ENCODE measurements at places on chromosomes 1 and 21. TPM values are rescaled to one million over a fixed set of nuclear protein-coding genes. Genes with fewer than 3 reads are reported as not detected.

DNA sequence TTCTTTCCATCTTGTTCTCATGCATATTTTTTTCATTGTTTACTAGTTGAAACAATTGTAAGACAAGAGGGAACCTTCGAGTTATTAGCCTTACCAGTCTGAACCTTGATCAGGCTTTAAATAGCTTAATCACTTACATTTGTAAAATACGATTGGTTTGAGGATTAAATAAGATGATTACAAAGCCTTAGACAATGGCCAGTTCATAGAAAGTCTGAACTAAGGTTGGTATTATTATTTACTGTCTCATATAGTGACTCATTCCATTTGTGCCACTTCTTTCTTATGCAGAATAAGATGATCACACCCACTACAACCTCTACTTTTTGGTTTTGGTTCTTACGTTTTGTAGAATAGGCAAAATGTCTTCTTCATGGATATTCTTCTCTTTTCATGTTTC lies 94.1 kb downstream of the RPE65 start:
- no peak overlapping the region for H3K27ac ChIP-seq
- H3K27me3 ChIP-seq: no peaks in the 10 kb centered on the region
- H3K36me3 ChIP-seq: no peaks in the 10 kb centered on the region
- no peak overlapping the region for H3K4me3 ChIP-seq
- H3K4me1 ChIP-seq: no peaks in the 10 kb centered on the region

- H3K4me3 ChIP-seq: no peak overlapping the region
- peaks cover 6% of the 10 kb centered on the region for H3K27me3 ChIP-seq
- H3K4me1 ChIP-seq: peaks cover 18% of the 10 kb centered on the region
- H3K36me3 ChIP-seq: peaks cover 19% of the 10 kb centered on the region
- DNase-seq: no peak
These were observed 11.9 kb downstream of the SH2D2A start for GRCh38 chr1:156804572-156805243.

GRCh38 chr1:38129473-38129872 lies 82.9 kb upstream of the POU3F1 start:
- H3K4me3 ChIP-seq: no peak overlapping the region
- H3K36me3 ChIP-seq: no peaks in the 10 kb centered on the region
- H3K4me1 ChIP-seq: peaks cover 18% of the 10 kb centered on the region
- DNase-seq: no peak
- no peak overlapping the region for H3K27ac ChIP-seq

The ZBTB8OS gene
- total RNA-seq: 30.2 TPM

DNA sequence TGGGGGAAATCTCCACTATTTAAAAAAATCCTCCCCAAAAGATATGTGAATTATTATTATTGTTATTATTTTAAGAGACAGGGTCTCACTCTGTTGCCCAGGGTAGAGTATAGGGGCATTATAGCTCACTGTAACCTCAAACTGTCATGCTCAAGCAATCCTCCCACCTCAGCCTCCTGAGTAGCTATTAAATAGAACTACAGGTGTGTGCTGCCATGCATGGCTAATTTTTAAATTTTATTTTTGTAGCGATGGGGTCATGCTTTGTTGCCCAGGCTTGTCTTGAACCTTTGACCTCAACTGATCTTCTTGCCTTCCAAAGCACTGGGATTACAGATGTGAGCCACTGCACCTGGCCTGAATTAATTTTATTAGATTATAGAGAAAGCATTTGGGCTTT lies 116.8 kb downstream of the RABGAP1L start:
- H3K27me3 ChIP-seq: no peaks in the 10 kb centered on the region
- H3K36me3 ChIP-seq: peaks cover 8% of the 10 kb centered on the region
- no peak for DNase-seq

The OR2L8 gene
- total RNA-seq: not detected

The FMO1 gene
- not detected for total RNA-seq

DNA sequence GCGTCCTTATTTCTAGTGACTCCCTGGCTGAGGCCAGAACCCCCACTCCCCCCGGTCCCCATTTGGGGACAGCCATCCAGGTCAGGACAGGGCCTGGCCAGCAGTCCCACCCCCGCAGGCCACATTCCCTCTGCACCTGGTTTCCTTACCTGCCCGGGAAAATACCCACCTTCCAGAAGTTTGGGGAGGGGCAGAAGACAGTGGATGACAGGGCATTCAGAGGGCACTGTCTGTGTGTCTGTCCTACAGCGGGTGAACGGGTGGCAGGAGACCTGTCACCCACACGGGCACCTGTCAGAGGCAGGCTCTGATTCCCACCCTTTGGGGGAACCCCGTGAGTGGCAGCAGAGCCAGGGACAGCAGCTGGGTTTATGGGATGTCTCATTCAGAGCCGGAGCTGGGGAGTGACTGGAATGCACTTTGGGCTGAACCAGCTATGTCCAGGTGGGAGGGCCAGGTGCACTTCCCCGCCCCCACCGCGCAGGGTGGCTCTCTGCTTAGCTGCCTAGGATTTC lies 2.0 kb downstream of the ARHGEF16 start:
- H3K36me3 ChIP-seq: no peaks in the 10 kb centered on the region
- peaks cover 4% of the 10 kb centered on the region for H3K27me3 ChIP-seq
- DNase-seq: no peak

- no peak for DNase-seq
- H3K27me3 ChIP-seq: peaks cover 3% of the 10 kb centered on the region
- H3K4me3 ChIP-seq: no peak overlapping the region
- no peak overlapping the region for H3K27ac ChIP-seq
- no peaks in the 10 kb centered on the region for H3K36me3 ChIP-seq
These were observed 22.6 kb downstream of the CACNA1S start for GRCh38 chr1:201089596-201089995.

The TSPAN2 gene
- 57.9 TPM for total RNA-seq

DNA sequence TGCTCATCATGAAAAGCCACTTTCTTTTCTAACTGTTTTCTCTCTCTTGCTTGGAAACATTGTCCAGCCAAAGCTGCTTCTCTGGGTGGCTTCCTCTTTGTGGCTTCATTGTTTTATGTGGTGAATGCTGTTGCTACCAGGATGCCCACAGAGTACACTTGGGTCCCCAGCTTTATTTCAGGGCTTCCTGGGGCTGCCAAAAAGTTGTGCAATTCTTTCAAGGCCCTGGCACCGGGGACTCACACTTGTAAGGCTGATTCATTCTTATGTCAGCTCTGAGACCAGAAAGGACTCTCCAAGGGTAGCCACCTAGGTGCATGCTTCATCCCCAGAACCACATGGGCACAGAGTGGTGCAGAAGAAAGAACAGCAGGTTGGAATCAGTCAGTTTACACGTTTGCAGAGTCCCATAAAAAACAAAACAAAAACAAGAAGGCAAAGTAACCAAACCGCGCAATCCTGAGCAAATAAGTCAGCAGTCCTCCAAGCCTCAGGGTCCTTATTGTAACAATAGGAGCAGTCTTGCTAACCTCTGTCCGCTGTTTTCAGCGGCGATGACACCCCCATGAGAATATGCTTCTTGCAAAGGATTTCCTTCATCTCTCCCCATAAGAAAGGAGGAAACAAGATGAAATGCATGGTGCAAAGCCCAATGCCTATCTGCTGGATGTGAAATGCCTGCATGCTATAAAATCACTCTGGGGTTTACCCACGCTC lies 89.9 kb upstream of the SSX2IP start:
- H3K4me1 ChIP-seq: no peaks in the 10 kb centered on the region
- no peak overlapping the region for H3K27ac ChIP-seq

- H3K27ac ChIP-seq: no peak overlapping the region
- H3K4me3 ChIP-seq: no peak overlapping the region
- no peaks in the 10 kb centered on the region for H3K27me3 ChIP-seq
- peaks cover 15% of the 10 kb centered on the region for H3K36me3 ChIP-seq
- no peak for DNase-seq
- H3K4me1 ChIP-seq: no peaks in the 10 kb centered on the region
These were observed 67.1 kb downstream of the CENPF start for GRCh38 chr1:214670098-214670497.

GRCh38 chr1:198326915-198327314 lies 170.1 kb downstream of the NEK7 start:
- no peak for DNase-seq
- no peaks in the 10 kb centered on the region for H3K27me3 ChIP-seq
- no peaks in the 10 kb centered on the region for H3K36me3 ChIP-seq

DNA sequence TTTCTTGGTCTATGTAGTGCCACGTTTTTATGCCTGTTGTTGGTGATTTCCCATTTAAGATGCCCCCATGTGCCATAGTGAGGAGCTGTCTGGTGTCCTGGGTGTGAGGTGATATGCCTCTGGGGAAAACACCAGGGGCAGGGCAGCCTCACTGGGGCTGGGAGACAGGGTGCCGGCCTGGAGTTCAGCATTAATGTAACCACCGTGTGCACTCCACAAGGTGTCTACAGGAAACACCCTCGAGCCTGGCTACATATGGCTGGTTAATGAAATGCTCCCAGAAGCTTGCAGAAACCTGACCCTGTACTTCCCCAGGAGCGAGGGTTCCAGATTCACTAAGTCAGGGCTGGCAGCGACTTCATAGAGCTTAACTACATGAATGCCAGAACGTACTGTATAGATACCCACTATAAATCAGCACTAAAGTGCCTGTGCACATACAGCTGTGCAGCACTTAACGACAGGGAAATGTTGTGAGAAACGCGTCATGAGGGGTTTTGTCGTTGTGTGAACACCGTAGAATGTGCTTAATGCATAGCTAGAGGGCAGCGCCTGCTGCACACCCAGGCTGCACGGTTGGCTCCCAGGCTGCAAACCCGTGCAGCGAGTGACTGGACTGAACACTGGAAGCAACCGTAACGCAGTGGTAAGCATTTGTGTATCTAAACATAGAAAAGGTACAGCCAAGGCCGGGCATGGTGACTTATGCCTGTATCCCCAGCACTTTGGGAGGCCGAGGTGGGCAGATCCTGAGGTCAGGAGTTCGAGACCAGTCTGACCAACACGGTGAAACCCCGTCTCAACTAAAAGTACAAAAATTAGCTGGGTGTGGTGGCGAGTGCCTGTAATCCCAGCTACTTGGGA lies 10.4 kb downstream of the TFF2 start:
- H3K27me3 ChIP-seq: peaks cover 4% of the 10 kb centered on the region
- no peak overlapping the region for H3K4me3 ChIP-seq
- H3K4me1 ChIP-seq: no peaks in the 10 kb centered on the region
- H3K36me3 ChIP-seq: no peaks in the 10 kb centered on the region
- no peak for DNase-seq

GRCh38 chr1:219506936-219507335 lies 106.0 kb downstream of the ZC3H11B start:
- H3K27ac ChIP-seq: no peak overlapping the region
- no peaks in the 10 kb centered on the region for H3K4me1 ChIP-seq
- no peak overlapping the region for H3K4me3 ChIP-seq
- no peaks in the 10 kb centered on the region for H3K36me3 ChIP-seq
- no peaks in the 10 kb centered on the region for H3K27me3 ChIP-seq

DNA sequence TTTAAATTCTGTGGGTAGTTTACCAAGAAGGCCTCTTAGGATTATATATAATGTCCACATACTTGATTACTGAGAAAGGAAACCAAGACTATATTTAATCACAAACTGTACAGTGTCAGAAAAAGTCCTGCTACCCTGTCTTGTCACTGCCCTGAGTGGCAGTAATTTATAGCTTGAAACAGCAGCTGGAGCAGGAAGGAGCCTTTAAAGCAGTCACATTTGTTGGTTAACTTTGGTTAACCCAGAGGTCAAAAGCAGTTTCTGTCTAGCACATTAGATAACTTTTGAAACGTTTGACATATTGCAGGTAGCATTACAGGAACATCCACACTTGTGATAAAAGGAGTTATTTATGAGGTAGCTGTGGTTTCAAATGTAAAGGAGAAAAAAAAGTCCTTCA lies 161.7 kb downstream of the ROR1 start:
- no peak for DNase-seq
- H3K4me3 ChIP-seq: no peak overlapping the region
- peaks cover 6% of the 10 kb centered on the region for H3K4me1 ChIP-seq

DNA sequence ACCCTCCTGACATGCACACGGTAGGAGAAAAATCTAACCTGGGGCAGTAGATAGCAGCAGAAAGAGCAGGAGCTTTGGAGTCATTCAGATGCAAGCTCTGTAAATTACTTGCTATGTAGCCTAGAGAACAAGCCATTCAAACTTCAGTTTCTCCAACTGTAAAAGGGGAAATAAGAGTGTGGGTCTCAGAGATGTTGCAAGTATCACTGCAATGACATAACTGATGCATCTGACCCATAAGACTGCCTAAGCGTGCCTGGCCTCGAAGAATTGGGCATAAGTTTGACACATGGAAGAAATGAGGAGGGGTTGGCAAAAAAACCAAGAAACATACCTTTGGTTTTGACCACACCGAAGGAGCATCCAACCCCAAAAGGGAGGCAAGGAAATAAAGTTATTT lies 5.2 kb downstream of the AK2 start:
- peaks cover 10% of the 10 kb centered on the region for H3K4me1 ChIP-seq
- no peak overlapping the region for H3K4me3 ChIP-seq
- DNase-seq: no peak
- no peak overlapping the region for H3K27ac ChIP-seq
- no peaks in the 10 kb centered on the region for H3K36me3 ChIP-seq
- peaks cover 3% of the 10 kb centered on the region for H3K27me3 ChIP-seq

DNA sequence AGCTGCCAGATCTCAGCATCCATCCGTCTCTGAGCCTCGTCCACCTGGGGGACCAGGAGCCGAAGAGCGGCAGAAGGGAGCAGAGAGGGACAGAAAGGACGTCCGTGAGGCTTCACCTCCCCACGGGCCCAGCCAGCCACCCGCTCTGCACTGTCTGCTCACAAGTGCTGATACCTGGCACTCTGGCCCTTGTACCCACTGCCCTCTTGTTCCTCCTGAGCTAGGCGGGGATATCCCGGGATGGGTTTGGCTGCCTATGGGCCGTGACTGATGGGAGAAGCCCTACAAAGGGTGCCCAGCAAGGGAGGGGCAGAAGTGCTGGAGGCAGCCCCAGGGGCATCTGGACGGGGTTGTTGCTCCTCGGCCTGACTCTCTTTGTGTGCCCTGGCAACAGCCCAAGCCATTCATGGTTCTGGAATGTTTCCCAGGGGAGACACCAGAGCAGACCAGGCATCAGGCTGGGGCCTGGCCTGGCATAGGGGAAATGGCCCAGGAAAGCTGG lies 57.6 kb downstream of the LDLRAD2 start:
- peaks cover 2% of the 10 kb centered on the region for H3K4me1 ChIP-seq
- H3K27ac ChIP-seq: peak overlapping the region; percentile 76
- H3K36me3 ChIP-seq: peaks cover 50% of the 10 kb centered on the region
- H3K4me3 ChIP-seq: no peak overlapping the region

- H3K4me3 ChIP-seq: no peak overlapping the region
- peaks cover 2% of the 10 kb centered on the region for H3K4me1 ChIP-seq
- H3K27ac ChIP-seq: no peak overlapping the region
- H3K27me3 ChIP-seq: peaks cover 7% of the 10 kb centered on the region
- DNase-seq: no peak
- H3K36me3 ChIP-seq: peaks cover under 1% of the 10 kb centered on the region
These were observed 6.8 kb downstream of the PCP4L1 start for GRCh38 chr1:161265305-161265704.

- no peak overlapping the region for H3K27ac ChIP-seq
- no peak for DNase-seq
- no peak overlapping the region for H3K4me3 ChIP-seq
These were observed 477.2 kb upstream of the CAMK1G start for GRCh38 chr1:209106237-209106741.
